ENCODE measurements at places on chromosomes 2 and 18.

GRCh38 chr2:197547163-197547900 is 31.5 kb downstream of the MOB4 start:
- no peak for DNase-seq

DNA sequence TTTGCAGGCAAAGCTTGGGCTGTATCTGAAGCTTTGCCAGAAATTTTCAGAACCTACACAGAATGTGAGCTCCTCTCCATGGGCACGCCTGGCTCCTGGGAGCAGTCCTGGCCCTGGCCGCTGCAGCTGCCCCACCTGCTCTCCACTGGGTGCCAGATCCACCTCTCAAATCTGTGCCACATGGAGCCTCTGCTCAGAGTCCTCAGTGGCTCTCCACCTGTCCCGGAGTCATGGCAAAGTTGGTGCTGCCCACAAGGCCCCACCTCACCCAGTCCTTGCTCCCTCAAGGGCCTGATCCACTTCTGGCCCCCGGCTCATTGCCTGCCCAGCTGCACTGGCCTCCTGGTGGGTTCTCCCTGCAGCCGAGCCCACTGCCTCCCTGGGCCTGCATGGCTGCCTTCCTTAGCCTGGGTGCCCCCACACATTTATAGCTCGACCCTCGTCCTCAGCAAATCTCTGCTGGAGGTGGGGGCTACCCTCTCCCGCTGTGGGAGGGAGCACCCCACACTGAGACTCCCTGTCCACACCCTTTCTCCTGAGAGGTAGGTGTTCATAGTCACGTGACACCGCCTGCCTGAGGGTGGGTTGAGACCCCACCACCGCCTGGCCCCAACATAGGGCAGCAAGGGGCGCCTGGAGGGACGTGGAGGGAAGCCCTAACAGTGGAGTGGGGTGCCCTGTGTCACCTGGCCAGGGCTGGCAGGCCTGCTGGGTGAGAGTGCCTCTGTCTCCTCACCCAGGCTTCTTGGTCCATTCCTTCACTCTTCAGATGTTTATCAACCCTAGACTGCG is 224.1 kb downstream of the SH3RF3 start:
- DNase-seq, result no peak

GRCh38 chr18:12839057-12839525 is 44.9 kb downstream of the PTPN2 start:
- no peak for DNase-seq

DNA sequence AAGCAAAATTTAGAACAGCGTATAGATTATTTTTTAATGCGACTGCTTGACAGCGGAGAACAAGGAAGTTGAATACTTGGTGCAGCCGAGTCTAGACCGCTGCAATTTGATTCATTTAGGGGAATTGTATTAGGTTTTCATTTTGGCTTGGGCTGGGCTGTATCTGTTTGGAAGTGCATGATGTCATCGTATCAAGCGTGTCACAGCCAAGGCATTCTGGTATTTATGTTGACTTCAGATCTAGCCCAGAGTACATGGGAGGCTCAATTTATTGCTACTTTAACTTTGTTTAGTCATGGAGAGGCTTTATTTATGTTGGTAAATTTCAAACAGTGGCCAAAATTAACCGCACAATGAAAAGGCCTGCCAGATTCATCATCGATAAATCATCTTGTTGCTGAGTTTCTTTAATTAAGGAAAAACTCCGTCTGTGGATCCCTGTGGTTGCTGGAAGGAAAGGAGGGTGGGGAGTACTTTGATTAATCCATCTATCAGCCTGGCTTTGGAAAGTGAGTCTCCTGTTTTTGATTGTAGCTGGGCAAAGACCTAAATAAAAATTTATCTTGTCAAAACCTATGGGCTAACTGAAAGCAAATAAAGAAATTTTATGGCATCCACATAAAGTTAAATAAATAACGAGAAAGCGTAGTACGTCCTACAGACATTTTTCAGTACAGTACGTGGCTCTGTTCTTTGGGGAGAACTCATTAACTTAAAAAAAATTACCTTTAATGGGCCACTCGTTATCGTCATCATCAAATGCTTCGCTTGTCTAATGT is 230.4 kb upstream of the SPRED2 start:
- DNase-seq, result no peak

GRCh38 chr2:3041246-3041645 is 336.4 kb downstream of the EIPR1 start:
- no peak for DNase-seq

GRCh38 chr2:235011607-235011928 is 59.8 kb downstream of the SH3BP4 start:
- DNase-seq, result no peak

DNA sequence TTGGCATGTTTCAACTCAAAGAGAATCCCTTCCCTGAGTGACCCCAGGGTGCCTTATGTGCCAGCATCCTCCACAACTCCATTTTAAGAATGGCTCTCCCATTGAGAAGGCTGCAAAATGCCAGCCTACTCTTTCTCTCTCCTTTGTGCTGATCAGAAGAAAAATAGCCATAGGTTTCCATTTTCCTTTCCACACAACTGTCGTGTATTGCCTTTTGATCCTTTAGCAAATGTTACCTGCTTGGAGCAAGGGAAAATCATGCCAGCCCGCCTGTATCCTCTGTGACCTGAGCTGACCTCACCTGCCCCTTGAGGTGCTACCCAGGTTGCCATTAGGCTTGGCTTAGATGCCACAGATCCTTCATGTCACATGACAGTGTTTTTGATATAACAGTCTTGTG is 38.8 kb downstream of the DPYSL5 start:
- no peak for DNase-seq
